Vagina (tissue), 2 donors: ENCODE measurements at places on chromosomes 4 and X.

DNA sequence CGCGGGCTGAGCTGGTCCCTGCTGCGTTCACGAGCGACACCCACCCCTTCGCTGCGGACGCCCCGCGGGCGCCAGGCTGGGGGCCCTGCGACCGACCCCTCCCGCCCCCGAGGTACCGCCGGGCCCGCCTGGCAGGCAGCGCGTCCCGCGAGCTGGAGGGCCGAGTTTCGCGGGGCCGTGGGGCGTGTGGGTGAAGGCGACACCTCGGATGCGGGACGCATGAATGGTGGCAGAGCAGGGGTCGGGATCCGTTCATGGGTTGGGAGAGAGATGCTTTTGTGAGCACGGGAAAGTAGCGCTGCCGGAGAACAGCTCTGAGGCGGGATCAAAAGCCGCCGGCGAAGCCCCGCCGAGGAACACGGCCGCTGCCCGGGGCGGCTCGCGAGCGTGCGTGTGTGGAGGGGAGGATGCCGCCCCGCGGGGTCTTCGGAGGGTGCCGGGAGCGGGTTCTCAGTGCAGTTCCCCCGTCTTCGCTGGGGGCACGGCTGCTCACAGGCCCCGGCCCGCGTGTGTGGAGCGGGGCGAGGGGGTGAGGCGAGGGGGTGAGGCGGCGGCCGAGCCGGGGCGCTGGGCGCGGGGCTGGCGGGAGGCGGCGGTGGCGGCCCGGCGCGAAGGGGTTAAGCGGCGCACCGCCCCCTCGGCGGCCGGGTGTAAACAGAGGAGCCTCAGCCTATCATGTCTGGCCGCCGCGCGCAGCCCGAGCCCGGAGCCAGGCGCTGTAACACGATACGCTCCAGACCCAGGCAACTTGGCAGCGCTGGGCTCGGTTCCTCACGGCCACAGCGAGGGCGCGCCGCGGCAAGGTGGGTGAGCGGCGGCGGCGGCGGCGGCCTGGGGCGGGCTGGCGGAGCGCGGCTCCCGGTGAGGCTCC, 205.3 kb downstream of the TENM3 start:
- DNase-seq, result no peak

- no peak for DNase-seq
These were observed 77.9 kb downstream of the ADAM29 start for GRCh38 chr4:174996079-174996478.

DNA sequence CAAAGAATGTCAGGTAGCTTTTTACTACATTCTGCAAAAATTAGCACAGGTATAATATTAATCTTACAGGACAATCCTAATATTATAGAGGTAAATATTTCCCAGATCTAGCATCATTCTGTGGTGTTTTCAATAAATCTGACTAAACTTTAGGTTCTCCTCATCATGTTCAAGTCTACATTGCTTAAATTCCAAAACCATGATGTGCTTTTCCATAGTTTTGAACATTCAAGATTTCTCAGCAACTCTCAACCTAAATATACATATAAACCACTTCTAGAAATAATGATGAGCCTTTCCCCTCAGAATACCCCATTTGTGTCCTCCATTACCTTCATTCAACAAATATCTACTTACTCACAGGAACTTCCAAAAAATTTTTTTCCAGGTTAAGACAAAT, 23.1 kb downstream of the EIF4E start:
- DNase-seq, result no peak

- DNase-seq, result no peak
These were observed 10.5 kb downstream of the USP11 start for GRCh38 chrX:47243351-47243750.

- DNase-seq, result no peak
These were observed 733.9 kb upstream of the EPHA5 start for GRCh38 chr4:66404141-66404540.

DNA sequence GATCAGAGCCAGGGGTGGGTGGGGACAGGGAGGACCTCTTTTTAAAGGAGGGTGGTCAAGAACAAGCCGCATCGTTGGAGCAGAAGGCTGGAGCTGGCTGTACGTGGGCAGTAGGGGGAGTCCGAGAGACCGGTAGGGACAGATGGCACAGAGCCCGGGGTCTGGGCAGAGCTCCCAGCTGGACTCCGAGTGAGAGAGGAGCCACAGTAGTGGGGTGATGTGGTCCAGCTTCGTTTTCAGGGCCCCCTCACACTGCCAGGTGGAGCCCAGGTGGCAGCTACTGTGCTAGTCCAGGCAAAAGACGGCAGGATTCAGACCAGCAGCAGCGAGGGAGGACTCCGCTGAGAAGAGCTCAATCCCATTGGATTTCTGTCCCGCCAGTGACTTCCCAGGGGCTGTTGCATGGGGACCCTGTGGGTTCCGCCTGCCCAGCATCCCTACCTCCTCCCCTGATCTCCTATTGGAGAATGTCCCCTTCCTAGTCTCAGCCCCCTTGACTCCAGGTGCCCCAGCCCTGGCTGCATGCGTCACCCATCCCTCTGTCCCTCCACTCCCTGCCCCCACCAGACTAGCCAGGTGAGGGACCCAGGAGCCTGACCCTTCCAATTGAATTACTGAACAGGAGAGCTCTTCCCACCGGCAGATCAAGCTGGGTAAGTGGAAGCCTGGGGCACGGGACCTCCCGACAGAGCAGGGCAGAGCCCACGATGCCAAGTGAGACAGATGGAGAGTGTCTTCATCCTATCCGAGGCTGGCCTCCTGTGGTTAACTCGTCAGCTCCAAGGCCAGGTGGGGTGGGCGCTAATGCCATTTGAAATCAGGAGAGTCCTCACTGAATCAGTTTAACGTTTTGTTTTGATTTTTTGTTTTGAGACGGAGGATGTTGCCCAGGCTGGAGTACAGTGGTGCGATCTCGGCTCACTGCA, 2.9 kb downstream of the ARHGAP4 start:
- no peak for DNase-seq

GRCh38 chrX:130072345-130072740, 38.0 kb downstream of the ELF4 start:
- no peak for DNase-seq
